Glutamatergic neuron (in vitro differentiated cells): ENCODE measurements at places on chromosomes 11 and 22. TPM values are rescaled to one million over a fixed set of nuclear protein-coding genes. Genes with fewer than 3 reads are reported as not detected.

NLRP10 gene
- not detected for total RNA-seq

GRCh38 chr11:41459465-41460401, at the start of gene LRRC4C:
Gene LRRC4C, minus strand, starts transcription at chr11:41459652.
- H3K4me3 ChIP-seq = no peak within 1 kb of the TSS
- peaks cover 15% of the 10 kb centered on the region for H3K4me1 ChIP-seq
- no peak for DNase-seq
- no peaks in the 10 kb centered on the region for H3K27me3 ChIP-seq
- no peak within 1 kb of the TSS for H3K27ac ChIP-seq

ACR gene
- total RNA-seq = not detected

FAT3 gene
- 80.6 TPM for total RNA-seq

HTR3A gene
- total RNA-seq = 14.5 TPM

DNA sequence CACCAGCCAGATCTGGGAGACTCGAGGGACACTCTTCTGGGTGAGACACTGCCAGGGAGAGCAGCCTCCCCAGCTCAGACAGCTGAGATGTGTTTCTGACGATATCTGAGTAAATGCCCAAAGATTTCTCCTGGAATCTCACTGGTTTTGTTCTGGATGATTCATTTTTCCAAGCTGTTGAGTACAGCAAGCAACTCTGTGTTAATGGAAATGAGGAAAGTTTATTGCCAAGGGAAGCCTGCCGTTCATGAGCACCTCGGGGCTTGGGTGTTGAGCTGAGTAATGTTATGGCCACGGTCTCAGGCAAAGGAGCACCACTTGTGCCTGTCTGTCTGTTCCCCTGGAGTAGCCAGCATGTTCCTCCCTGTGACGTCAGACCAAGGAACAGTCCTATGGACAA, 1132.4 kb downstream of the BRD1 start:
- H3K27ac ChIP-seq = no peak overlapping the region
- peaks cover 11% of the 10 kb centered on the region for H3K36me3 ChIP-seq
- peaks cover 2% of the 10 kb centered on the region for H3K4me1 ChIP-seq
- DNase-seq = no peak
- no peak overlapping the region for H3K4me3 ChIP-seq
- peaks cover 12% of the 10 kb centered on the region for H3K27me3 ChIP-seq

GRCh38 chr22:39149915-39150847, 2.3 kb downstream of the CBX7 start:
- no peaks in the 10 kb centered on the region for H3K36me3 ChIP-seq
- H3K27ac ChIP-seq = no peak overlapping the region
- H3K4me1 ChIP-seq = no peaks in the 10 kb centered on the region
- no peak overlapping the region for H3K4me3 ChIP-seq
- peaks cover 8% of the 10 kb centered on the region for H3K27me3 ChIP-seq

DNA sequence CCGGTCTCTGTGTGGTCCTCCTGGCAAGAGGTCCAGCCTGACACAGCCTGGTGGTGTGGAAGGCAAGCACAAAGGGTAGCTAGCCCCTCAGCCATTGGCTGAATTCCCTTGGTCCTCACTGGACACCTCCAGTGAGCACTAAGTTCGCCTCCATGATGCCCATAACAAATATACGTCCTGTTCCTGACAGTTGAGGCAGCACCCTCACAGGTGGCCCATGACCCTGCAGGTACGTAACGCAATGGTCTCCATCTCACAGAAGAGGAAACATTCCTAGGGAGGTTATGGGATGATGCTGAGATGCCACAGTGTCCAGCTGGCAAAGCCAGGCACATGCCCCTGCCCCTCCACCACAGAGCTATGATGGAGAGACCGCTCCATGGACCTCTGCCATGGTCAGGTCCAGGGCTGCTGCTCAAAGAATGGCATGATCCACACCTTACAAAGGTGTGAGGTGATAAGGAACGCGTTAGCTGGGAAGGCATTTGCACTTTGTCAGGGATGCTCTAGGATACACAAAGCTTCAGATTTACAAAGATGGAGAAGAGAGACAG, 1.4 kb upstream of the GNAZ start:
- H3K4me3 ChIP-seq = peak overlapping the region; percentile 67
- H3K27ac ChIP-seq = peak overlapping the region; percentile 59
- H3K4me1 ChIP-seq = peaks cover 40% of the 10 kb centered on the region
- peaks cover 4% of the 10 kb centered on the region for H3K36me3 ChIP-seq

- DNase-seq = no peak
- no peak overlapping the region for H3K4me3 ChIP-seq
- no peaks in the 10 kb centered on the region for H3K36me3 ChIP-seq
- H3K4me1 ChIP-seq = peaks cover 11% of the 10 kb centered on the region
Measured at GRCh38 chr22:19884954-19885751, 30.5 kb upstream of the GNB1L start.

GRCh38 chr11:119759324-119759723, 30.3 kb upstream of the NECTIN1 start:
- no peaks in the 10 kb centered on the region for H3K36me3 ChIP-seq
- no peak overlapping the region for H3K4me3 ChIP-seq
- DNase-seq = no peak
- peaks cover 4% of the 10 kb centered on the region for H3K4me1 ChIP-seq
- no peak overlapping the region for H3K27ac ChIP-seq

DNA sequence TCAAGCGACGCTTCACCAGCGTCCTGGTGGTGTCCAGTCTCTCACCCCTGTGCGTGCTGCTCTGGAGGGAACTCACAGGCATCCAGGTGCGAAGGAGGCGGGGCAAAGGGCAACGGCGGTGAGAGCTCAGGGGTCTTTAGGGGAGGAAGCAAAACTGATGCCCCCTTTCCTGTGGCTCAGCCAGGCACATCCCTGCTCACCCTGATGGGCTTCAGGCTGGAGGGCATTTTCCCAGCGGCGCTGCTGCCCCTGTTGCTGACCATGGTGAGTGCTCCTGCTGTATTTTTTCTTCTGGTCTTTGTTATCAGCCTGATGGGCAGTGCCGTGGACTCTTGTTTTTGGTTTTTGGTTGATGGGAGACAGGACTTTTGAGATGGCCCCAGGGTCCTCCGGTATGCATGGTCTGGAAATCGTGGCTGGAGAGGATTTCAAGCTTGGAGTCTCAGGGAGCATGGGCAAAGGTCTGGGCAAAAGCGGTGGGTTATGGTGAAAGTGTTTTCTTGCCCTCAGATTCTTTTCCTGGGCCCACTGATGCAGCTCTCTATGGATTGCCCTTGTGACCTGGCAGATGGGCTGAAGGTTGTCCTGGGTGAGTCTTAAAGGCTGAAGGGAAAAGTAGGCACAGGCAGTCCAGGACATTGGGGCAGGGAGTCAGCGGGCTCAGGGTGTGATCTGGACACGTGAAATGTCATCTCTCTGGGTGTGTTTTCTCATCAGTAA, 695 bp downstream of the RCE1 start:
- H3K27ac ChIP-seq = peak overlapping the region; percentile 92
- peaks cover 6% of the 10 kb centered on the region for H3K4me1 ChIP-seq
- H3K4me3 ChIP-seq = peak overlapping the region; percentile 95
- peaks cover 12% of the 10 kb centered on the region for H3K27me3 ChIP-seq
- no peak for DNase-seq
- H3K36me3 ChIP-seq = peaks cover 4% of the 10 kb centered on the region

OR51I1 gene
- total RNA-seq = not detected

DNA sequence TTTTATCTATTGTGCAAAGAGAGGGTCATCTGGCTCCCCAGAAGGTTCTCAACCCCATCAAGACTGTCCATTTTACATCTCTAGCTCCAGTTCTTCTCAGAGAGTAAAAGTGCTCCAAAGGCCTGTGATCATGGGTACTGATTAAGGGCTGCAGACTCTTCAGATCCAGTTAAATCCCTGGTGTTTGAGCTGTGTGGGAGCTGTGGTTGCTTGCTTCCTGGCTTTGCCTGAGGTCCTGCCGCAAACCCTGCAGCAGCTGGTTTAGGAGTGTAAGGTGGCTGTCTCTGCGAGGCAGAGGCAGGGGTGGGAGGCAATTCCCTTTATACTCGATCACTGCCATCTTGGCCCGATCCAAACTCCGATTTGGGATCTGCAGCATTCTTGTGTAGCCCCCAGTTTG, 1.2 kb downstream of the MRPL17 start:
- peak overlapping the region; percentile 99 for H3K4me3 ChIP-seq
- H3K36me3 ChIP-seq = no peaks in the 10 kb centered on the region
- peaks cover 2% of the 10 kb centered on the region for H3K4me1 ChIP-seq
- DNase-seq = no peak
- peak overlapping the region; percentile 96 for H3K27ac ChIP-seq

- no peak overlapping the region for H3K27ac ChIP-seq
- no peak for DNase-seq
- no peaks in the 10 kb centered on the region for H3K36me3 ChIP-seq
- no peak overlapping the region for H3K4me3 ChIP-seq
- H3K4me1 ChIP-seq = peaks cover 5% of the 10 kb centered on the region
- peaks cover 4% of the 10 kb centered on the region for H3K27me3 ChIP-seq
Measured at GRCh38 chr11:34242037-34242625, 115.7 kb downstream of the ABTB2 start.

HINFP gene
- total RNA-seq = 58.1 TPM

DNA sequence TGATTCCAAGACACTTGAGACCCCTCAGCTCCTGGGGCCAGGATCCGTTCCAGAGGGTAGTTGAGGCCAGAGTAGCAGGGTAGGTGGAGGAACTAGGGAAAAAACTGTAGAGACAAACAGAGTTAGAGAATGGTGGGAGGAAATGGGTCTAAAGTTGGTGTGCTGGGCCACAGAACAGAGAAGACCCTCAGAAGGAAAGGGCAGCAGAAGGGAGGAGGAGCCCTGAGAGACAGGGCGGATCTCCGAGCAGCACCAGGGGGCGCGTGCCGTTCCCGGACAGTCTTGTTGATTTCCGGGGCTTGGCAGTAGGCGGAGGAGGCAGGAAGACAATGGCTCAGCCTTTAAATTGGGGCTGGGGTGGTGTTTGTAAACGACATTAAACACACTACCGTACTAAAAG, 2.4 kb upstream of the CECR2 start:
- H3K4me3 ChIP-seq = peak overlapping the region; percentile 82
- peaks cover 26% of the 10 kb centered on the region for H3K27me3 ChIP-seq
- no peaks in the 10 kb centered on the region for H3K36me3 ChIP-seq
- DNase-seq = peak; percentile 82

DNA sequence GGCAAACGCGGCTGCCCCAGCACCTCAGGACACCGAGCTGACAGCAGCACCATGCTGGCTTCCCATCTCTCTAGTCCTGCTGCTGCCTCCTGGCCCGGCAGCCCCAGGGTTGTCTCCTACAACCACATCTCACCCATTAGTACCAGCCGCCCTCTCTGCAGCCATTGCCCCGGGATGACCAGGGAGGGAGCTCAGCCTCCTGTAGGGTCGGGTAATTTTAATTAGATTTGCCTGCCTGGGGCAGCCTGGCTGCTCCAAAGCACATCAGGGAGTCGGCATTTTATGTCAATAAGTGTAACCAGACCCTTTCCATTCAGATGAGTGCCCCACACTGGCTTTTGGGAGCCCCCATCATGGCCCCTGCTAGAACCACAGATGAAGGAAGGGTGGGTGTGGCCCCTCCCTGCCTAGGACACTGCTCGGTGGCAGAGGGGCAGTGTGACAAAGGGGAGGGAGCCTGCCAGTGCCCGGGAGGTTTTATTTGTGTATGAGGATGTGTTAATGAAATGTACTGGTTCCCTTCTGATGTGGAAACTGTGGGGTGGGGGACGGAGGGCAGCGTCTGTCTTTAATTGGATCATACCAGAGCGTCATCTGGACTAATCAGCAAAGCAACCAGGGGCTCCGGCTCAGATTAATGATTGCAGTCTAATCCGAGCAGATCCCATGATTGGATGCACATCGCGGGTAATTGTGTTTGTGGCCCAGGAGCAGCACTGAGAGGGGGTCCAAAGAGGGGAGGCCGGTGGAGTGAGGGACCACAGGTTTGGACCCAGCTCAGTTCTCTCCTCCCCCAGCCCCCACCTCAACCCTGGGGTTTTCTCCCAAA, 125.3 kb downstream of the FEZ1 start:
- no peaks in the 10 kb centered on the region for H3K36me3 ChIP-seq
- H3K27me3 ChIP-seq = peaks cover 11% of the 10 kb centered on the region
- H3K4me1 ChIP-seq = peaks cover 29% of the 10 kb centered on the region
- H3K4me3 ChIP-seq = peak overlapping the region; percentile 3
- H3K27ac ChIP-seq = peak overlapping the region; percentile 44

DNA sequence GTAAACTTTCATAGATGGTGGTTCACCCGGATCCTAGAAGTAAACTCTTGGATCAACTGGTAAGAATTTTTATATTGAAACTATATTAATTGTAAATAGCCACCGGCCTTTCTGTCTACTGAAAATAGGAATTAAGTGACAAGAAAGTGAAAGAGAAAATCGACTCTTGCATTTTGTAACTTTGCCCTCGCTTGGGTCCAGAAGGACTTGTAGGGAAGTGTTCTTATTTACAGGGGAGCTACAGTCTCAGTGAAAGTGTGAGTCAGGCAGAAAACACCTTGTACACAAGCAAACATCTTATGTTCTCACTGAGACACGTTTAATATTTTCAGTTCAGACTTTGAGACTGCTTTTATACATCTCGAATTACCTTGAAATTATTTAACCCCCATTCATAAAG, 238.9 kb downstream of the BLID start:
- no peaks in the 10 kb centered on the region for H3K27me3 ChIP-seq
- H3K27ac ChIP-seq = no peak overlapping the region
- no peak for DNase-seq
- peaks cover 14% of the 10 kb centered on the region for H3K4me1 ChIP-seq

SERHL2 gene
- total RNA-seq = 4.4 TPM
